Caco-2 (cell line): ENCODE measurements at places on chromosomes 12 and 14. TPM values are rescaled to one million over a fixed set of nuclear protein-coding genes. Genes with fewer than 3 reads are reported as not detected.
A peak's percentile ranks its signal among the peaks of the same experiment; 100 is the strongest.

Gene GNS
- 62.9 and 75.1 TPM in 2 replicates for total RNA-seq

Gene EPYC
- total RNA-seq, result not detected in 2 replicates

Gene LHX5
- total RNA-seq, result 0.25 and 0.30 TPM in 2 replicates

Gene COL2A1
- total RNA-seq, result 200 and 201 TPM in 2 replicates

Gene LRTM2
- 0.51 TPM in 1 of 2 replicates, not detected in the other for total RNA-seq

Gene KRT79
- total RNA-seq, result not detected in 2 replicates

Gene MYL2
- not detected in 2 replicates for total RNA-seq

Gene KRT6A
- 0.14 TPM in 1 of 2 replicates, not detected in the other for total RNA-seq

DNA sequence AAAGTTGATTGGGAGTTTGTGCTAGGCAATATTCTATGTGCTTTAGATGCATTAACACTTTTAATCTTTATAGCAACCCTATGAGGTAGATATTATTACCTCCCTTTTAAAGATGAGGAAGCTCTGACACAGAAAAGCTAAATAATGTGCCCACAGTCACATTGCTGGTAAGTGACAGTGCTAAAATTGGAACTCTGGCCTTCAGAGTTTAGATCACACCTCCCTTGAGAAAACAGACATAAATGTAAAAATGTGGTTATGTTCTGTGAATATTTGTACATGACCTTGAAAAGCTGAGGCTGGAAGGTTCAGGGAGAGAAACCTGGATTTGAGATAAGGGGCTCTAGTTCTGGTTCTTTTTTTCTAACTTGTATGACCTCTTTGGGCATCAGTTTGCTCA lies 1.9 kb downstream of the ABHD4 start:
- H3K27ac ChIP-seq, result peak overlapping the region; percentile 94
- H3K36me3 ChIP-seq, result peaks cover 6% of the 10 kb centered on the region
- H3K4me3 ChIP-seq, result no peak overlapping the region
- H3K27me3 ChIP-seq, result no peaks in the 10 kb centered on the region

DNA sequence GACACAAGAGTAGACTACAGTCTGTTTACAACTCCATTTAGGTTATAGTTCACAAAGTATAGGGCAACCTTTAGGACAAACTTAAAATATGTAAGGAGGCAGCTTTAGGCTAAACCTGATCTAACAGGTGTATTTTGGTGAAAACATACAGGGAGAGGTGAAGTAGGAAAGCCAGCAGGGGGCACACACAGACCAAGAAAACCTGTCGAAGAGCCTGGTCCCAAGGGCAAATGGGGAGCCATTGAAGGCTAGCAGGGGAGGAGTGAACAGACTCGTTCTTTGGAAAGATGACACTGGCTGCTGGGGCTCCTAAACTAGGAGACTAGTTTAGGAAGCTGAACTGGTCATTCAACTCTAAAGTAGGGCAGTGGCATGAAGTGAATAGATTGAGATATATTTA lies 138.8 kb upstream of the WSCD2 start:
- H3K27ac ChIP-seq, result no peak overlapping the region
- peak; percentile 60 for DNase-seq
- H3K27me3 ChIP-seq, result no peaks in the 10 kb centered on the region

DNA sequence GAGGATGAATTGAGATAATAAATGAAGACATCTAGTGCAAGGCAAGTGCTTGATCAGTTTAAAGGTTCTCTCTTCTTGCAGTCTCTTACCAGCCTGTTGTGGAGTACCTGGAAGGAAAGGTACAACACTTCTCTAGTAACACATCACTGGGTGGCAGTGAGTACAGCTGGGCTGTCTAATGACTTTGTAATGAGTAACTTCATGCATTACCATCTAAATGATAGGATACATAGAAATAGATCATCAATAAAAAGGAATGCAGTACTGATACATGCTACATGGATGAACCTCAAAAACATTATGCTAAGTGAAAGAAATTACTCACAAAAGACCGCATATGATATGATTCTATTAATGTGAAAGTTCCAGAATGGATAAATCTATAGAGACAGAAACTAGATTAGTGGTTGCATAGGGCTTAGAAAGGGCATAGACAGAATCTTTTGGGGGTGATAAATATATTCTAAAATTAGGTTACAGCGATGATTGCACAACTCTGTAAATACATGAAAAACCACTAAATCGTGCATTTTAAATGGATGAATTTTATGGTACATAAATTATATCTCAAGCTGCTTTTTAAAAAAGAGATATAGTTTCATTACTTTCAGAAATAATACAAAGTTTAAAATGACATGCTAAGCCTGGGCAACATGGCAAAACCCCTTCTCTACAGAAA lies 224.4 kb downstream of the CHST11 start:
- DNase-seq, result no peak
- H3K27me3 ChIP-seq, result no peaks in the 10 kb centered on the region
- no peaks in the 10 kb centered on the region for H3K36me3 ChIP-seq
- H3K4me3 ChIP-seq, result no peak overlapping the region

DNA sequence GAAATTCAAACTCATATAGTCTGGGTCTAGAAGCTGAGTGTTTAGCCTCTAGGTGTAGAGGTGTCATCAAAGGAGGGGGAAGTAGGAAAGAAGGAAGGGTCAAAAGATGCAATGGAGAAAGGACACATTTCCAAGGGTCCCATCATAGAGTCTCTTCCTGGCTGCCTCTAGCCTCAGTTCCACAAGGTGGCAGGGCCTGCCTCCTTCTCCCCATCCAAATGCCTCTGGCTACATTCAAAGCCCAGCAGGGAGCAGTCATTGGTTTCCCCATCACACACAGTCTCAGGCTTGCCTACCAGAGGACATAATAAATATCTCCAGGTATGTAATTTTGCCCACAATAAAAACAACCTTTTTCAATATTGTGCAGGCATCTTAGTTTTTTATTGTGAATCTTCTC lies 2.1 kb upstream of the CCT2 start:
- H3K4me3 ChIP-seq, result no peak overlapping the region
- peak; percentile 61 for DNase-seq
- no peaks in the 10 kb centered on the region for H3K4me1 ChIP-seq
- H3K27ac ChIP-seq, result no peak overlapping the region

DNA sequence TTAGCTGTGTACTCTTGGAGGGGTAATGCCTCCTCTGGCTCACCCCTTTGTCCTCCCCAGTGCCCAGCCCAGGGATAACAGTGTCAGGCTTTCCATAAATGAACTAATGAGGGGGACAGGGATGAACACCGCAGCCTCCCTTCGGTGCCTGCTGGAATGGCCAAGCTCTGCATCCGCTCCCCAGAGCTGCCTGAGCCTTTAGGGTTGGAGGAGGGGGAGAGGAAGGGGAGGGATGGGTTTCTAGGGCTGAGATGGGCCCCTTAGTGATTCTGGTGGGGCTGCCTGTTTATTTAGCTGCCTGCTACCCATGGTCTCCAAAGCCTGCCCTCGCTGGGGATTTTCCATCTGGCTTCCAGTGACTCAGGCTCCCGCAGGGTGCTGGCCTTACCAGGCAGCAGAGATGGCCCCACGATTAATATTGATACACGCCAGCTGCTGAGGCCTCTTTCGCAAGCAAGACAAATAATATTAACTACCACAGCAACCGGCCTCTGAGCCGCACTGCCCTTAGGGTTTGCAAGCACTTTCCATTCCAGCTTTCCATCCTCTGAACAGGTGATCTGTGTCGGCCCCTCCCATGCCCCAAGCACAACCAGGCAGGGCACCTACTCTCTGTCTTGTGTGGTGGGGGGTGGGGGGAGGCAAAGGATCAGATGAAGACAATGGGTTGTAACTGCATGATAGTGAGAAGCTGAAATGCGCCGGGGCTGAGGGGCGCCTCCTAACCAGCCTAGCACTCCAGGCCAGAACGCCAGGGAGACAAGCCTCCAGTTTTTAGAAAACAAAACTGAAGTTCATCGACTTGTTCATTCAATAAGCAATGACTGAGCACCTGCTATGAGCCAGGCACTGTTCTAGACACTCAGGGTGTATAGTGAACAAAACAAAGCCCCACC lies 56.7 kb downstream of the C14orf132 start:
- DNase-seq, result peak; percentile 63
- peaks cover 17% of the 10 kb centered on the region for H3K4me1 ChIP-seq
- no peak overlapping the region for H3K4me3 ChIP-seq
- H3K36me3 ChIP-seq, result no peaks in the 10 kb centered on the region
- H3K27ac ChIP-seq, result no peak overlapping the region
- no peaks in the 10 kb centered on the region for H3K27me3 ChIP-seq

GRCh38 chr14:78782551-78782950 lies 612.4 kb downstream of the NRXN3 start:
- H3K36me3 ChIP-seq, result no peaks in the 10 kb centered on the region
- H3K27me3 ChIP-seq, result no peaks in the 10 kb centered on the region
- no peak for DNase-seq
- no peak overlapping the region for H3K27ac ChIP-seq

DNA sequence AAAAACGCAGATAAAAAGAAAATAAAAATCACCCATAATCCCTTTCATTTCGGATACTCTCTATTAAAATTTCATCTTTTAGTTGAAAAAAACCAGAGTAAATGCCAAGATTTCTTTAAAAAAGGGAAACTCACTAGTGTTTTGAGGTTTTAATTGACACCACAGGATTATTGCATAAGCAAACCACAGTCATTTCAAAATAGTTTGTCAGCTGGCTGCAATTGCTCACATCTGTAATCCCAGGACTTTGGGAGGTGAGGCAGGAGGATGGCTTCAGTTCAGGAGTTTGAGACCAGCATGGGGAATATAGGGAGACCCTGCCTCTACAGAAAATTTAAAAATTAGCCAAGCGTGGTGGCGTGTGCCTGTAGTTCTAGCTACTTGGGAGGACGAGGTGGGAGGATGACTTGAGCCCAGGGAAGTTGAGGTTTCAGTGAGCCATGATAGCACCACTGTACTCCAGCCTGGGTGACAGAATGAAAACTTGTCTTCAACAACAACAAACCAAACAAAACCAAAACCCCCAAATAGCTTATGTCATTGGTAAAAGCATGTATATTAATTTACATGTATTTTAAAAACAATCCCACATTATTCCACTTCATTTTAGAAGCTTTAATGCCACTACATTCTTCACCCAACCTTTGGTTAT lies 48.8 kb downstream of the SYNE2 start:
- no peaks in the 10 kb centered on the region for H3K4me1 ChIP-seq
- no peaks in the 10 kb centered on the region for H3K36me3 ChIP-seq
- H3K27me3 ChIP-seq, result no peaks in the 10 kb centered on the region
- no peak for DNase-seq
- no peak overlapping the region for H3K4me3 ChIP-seq

- no peaks in the 10 kb centered on the region for H3K27me3 ChIP-seq
- no peak overlapping the region for H3K27ac ChIP-seq
- no peak for DNase-seq
- no peaks in the 10 kb centered on the region; the same call in 1 of the 2 replicates for H3K4me1 ChIP-seq
These were observed 29.9 kb upstream of the YBX3 start for GRCh38 chr12:10753059-10753458.

GRCh38 chr12:53999559-54000115 lies 324 bp upstream of the HOXC9 start:
- no peaks in the 10 kb centered on the region for H3K27me3 ChIP-seq
- H3K36me3 ChIP-seq, result no peaks in the 10 kb centered on the region
- H3K27ac ChIP-seq, result no peak overlapping the region
- no peak for DNase-seq
- H3K4me1 ChIP-seq, result peaks cover 6% of the 10 kb centered on the region

DNA sequence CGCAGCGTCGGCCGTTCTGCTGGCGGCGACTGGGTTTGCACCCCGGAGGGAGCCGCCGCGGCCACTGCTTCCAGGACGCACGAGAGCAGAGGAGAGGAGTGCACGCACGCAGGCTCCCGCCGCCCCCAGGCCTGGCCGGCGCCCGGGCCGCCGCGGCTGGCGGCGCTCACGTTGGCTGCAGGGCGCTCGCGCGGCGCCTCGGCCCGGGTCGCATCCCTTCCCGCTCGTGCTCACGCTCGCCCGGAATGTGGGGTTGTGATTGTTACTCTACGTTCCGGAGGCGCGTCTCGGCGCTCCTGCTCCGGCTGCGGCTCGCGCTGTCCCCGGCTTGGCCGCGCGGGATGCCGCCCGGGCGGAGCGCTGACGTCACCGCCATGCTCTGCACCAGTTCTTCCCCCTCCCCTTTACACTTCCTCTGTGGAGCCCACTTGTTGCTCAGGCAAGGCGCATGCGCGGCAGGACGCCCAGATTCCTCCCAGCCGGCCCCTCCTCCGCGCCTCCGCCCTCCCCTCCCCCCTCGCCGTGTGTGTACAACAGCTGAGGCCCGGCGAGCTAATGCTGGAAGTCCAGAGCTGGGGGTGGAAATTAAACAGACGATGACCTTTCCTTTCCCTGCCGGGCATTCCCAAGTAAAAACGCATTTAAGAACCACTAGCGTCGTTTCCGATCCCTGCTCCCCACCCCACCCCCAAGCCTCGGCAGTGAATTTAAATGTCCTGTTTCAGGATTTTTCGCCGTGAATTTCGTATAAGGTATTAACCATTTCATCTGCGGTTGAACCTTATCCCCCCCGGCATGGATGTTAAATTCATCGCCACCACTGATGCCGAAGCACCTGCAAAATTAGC lies at the start of gene IRF2BPL:
IRF2BPL (minus strand) TSS at position 325 of the 848 bp plus-strand sequence. CDS start 916 bp downstream, outside the sequence.
- DNase-seq, result peak; percentile 96
- no peaks in the 10 kb centered on the region for H3K36me3 ChIP-seq
- H3K4me3 ChIP-seq, result peak within 1 kb of the TSS; percentile 90

- DNase-seq, result no peak
- H3K27me3 ChIP-seq, result no peaks in the 10 kb centered on the region
- no peaks in the 10 kb centered on the region for H3K4me1 ChIP-seq
- H3K27ac ChIP-seq, result no peak overlapping the region
- no peaks in the 10 kb centered on the region for H3K36me3 ChIP-seq
These were observed 45.8 kb upstream of the IQSEC3 start for GRCh38 chr12:20757-21156.

GRCh38 chr14:21557084-21557901 lies 22.6 kb downstream of the OR10G3 start:
- no peaks in the 10 kb centered on the region for H3K27me3 ChIP-seq
- H3K27ac ChIP-seq, result peak overlapping the region; percentile 98
- H3K4me3 ChIP-seq, result peak overlapping the region; percentile 10
- H3K36me3 ChIP-seq, result no peaks in the 10 kb centered on the region
- peaks cover 15% of the 10 kb centered on the region; the same call in 1 of the 2 replicates for H3K4me1 ChIP-seq
- DNase-seq, result peak; percentile 91

DNA sequence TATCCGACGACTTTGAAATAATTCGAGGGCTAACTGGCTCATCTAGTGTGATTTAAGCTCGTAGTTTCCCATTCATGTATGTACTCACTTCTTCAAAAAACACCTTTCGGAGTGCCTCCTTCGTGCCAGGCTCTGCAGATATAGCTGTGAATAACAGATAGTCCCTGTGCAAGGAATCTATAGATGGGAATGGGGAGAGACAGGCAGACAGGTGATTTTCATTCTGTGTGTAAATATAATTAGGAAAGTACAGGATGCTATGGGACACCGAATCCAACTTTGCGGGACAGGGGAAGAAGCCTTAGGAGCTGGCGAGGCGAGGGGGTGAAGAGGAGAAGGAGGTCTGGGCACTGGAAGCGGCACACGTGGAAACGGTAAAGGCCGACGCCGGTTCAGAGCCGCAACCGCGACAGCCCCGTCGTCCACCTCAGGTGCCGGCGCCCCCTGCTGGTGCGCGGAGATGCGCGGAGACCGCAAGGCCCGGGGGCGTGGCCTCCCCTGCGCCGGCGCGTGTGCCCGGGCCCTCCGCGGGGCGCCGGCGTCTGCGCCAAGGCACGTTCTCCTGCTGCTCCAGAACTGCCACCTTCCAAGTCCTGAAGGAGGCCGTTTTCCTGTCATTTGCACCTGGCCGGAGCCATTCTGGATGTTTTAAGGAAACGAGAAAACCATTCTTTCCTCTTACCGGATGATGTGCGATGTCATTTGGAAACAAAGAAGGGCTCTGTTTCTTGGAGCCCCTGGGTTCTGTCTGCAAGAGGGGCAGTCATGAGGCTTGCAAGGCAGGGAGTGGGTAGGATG lies 18.0 kb upstream of the CACNA1C start:
- H3K36me3 ChIP-seq, result no peaks in the 10 kb centered on the region
- peak overlapping the region; percentile 27; the same call in 1 of the 2 replicates for H3K4me3 ChIP-seq
- H3K27me3 ChIP-seq, result peaks cover 3% of the 10 kb centered on the region
- peak; percentile 80 for DNase-seq
